ENCODE measurements at places on chromosomes 5 and 9.

DNA sequence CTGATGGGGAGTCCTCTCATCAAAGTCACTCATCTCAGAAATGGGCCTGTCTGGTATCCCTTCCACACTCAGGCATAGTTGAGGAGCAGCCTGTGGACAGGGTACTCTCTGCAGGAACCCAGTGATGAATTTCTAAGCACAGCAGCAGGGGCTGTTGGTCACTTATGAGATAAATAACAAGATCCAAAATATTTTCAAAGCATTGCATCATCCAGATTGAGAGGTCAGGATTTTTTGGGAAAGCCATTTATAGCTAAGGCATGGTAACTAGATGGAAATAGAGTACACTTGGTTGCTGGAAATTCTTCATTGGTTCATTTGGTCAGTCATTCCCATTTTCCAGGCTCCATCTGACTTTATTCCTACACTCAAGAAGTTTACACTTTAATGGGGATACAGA, 246.8 kb upstream of the RAI14 start:
- no peak for DNase-seq

- no peak for DNase-seq
These were observed 31.9 kb upstream of the IL12B start for GRCh38 chr5:159362220-159362619.

- no peak for DNase-seq
These were observed 61.8 kb upstream of the CEMIP2 start for GRCh38 chr9:71830153-71830552.

- DNase-seq, result no peak
These were observed 16.1 kb downstream of the CPLX2 start for GRCh38 chr5:175887463-175887862.

DNA sequence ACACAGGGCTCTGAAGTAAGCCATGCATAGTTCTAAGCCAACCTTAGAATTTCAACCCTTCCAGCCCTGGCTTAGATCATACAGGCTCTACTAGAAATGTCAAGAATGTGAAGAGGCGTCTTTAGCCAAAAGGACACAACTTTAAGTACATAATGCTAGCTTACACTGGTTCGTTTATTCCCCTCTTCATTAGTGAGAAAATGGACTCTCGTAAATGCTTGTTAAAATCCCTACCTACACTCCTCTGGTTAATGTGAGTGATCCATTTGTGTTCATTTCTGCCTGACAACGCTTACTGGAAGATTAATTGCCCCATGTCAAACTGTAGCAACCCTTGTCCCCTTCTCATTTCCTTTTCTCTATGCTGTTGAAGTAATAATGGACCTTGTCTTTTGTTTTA, 149.3 kb upstream of the POU5F2 start:
- DNase-seq, result no peak

- no peak for DNase-seq
These were observed 31.1 kb downstream of the TRIO start for GRCh38 chr5:14174230-14174636.

GRCh38 chr9:18495065-18495464, 21.1 kb downstream of the ADAMTSL1 start:
- no peak for DNase-seq

DNA sequence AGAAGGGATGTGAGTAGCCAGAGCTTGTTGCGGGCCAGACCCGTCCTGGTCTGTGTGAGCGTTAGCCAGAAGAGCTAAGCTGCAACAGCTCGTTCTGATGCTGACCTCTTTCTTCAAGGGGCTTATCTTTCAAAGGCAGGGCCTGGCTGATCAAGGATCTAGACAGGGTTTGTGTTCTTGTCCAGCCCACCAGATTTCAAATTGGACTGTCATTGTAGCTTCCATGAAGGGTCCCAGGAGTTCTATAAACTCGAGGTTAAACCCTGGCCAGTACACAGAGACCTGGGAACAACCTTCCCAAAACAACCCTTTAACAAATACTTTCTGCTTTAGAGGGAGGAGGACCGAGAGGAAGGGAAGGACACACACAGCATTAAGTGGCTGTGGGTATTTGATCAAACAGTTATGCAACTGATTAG, 153.0 kb upstream of the TUT7 start:
- no peak for DNase-seq

DNA sequence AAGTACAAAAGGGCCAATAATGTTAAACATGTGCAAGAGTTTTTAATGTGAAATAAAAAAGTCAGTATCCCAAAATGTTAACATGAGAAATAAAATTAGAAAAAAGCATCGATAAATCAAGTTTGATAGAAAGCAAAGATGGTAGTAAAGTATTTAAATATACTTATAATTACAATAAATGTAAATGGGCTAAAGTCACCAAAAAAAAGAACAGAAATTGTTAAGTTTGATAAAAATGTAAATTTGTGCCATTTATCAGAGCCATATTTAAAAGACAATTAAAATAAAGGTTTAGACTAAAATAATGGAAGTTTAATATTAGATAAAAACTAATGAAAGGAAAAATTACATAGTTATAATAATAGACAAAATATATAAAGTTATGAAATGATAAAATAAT, 500.5 kb downstream of the TMEM232 start:
- no peak for DNase-seq

DNA sequence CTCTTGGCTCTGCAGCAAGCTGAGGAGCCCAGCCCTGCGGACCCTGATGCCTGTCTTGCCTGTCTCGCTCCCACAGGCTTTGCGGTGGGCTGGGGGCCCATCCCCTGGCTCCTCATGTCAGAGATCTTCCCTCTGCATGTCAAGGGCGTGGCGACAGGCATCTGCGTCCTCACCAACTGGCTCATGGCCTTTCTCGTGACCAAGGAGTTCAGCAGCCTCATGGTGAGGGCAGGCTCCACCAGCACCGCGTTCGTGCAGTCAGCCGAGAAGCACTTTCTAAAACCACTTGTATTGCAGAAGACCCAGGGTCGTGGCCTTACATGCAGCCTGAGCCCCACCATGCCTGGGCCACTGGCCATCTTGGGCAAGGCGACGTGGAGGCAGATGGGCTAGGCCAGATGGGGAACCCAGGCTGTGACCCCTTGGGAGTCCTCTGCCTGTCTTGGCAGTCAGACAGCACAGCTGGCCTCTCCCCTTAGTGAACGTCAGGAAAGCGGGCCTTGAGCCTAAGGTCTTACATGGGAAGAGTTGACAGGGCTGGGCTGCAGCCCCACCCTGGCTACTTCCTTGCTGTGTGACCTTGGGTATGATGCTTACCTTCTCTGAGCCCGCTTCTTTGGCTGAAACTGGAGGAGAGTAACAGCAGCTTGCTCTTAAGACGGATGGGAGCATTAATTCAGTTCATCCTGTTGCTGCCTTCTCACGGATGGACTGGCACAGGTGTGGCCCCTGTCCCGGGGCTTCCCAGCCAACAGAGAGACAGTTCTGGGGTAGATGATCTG, 8.6 kb downstream of the SLC2A8 start:
- no peak for DNase-seq

Data from T-cell (primary cell).